ENCODE measurements at places on chromosomes 16 and 17.

DNA sequence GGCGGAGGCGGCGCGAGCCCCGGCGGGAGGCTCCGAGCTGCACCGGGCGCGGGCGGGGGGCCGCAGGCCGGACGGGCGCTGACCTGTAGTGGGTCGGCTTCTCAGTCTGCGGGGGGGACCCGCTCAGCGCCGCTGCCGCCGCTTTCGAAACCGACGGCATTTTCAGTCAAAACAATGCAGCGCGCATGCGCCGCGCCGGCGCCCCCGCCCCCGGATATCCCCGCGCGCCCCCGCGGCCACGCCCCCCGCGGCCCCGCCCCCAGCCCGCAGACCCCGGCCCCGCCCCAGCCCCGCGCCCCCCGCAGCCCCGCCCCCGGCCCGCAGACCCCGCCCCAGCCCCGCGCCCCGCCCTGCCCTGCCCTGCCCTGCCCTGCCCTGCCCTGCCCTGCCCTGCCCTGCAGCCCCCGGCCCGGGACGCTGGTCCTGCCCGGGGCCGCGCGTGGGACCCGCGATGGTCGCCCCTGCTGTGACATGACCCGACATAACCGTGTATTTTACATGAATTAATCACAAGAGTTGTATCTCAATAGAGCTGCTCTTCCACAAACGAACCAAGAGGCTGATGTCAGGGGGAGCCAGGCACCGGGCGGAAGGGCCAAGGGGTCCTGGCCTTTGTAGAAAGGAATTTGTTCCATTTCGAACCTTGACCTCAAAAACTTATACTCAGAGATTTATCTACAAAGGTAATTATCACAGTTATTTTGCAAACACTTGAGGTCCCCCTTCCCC lies at the start of gene UNKL:
Gene UNKL, minus strand, starts transcription at position 173 of the 729 bp plus-strand sequence. Its CDS starts 13 bp downstream, at position 160.
- DNase-seq, result peak; percentile 75

- no peak for DNase-seq
Observed at GRCh38 chr17:56909742-56910508, 3.9 kb downstream of the TRIM25 start.

GRCh38 chr16:3020247-3020603 lies at the start of gene TNFRSF12A:
TNFRSF12A (plus strand) TSS chr16:3020368; CDS start chr16:3020398, 30 bp downstream.
- DNase-seq, result peak; percentile 47

DNA sequence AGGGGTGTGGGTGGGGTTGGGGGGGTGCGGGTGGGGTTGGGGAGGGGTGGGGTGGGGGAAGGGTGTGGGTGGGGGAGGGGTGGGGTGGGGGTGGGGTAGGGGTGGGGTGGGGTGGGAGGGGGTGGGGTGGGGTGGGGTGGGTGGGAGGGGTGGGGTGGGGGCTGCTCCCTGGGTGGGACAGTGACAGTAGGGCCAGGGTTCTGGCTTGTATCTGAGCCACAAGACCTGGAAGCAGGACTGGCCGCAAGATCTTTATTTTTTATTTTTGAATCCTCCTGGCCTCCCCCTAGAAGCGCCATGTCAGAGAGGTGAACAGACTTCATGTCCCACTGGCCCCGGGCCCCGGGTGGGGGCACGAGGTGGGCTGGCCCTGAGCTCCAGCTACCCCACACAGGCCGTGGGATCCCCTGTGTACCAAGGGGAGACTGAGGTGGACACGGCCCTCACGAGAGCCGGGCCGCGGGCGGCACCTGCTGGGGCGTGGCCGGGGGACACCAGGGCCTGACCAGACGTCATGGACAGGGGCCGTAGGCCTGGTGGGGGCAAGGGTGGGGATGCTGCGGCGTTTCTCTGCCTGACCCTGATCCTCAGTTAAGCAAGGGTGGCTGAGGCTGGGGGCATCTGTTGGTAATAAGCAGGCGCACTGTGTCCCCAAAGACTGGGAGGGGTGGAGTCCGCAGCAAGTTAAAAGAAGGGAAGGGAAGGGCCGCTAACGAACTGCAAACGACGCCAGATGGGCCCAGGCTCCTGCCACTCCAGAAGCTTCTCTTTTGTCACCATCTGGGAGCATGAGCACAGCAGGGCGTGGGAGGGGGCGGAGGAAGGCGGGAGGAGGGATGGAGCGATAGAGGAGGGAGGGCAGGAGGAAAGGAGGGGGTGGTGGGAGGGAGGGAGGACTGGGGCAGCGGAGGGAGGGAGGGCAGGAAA lies 22.3 kb upstream of the PABPN1L start:
- DNase-seq, result no peak

- DNase-seq, result no peak
Observed at GRCh38 chr17:39607851-39608130, at the start of gene NEUROD2. NEUROD2 (minus strand) TSS chr17:39607920; CDS start chr17:39606599, 1,321 bp downstream.

DNA sequence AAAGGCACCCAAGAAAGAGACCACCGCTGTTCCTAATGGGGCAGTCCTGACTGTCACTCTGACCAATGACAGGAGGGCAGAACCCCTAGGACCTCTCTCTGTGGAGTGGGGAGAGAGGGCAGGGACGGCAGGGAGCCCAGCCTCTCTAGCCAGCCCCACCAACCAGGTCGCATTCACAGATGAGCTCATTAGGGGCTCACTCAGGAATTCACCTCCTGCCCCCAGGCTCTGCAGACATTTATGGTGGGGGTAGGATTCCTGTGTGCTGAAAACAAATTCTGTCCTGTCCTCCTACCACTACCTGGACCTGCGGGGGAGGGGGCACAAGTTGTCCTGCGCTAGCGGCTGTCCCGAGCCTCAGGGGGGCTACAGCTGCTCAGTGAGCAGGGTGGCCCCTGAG lies 27.7 kb upstream of the GPRC5C start:
- DNase-seq, result no peak

DNA sequence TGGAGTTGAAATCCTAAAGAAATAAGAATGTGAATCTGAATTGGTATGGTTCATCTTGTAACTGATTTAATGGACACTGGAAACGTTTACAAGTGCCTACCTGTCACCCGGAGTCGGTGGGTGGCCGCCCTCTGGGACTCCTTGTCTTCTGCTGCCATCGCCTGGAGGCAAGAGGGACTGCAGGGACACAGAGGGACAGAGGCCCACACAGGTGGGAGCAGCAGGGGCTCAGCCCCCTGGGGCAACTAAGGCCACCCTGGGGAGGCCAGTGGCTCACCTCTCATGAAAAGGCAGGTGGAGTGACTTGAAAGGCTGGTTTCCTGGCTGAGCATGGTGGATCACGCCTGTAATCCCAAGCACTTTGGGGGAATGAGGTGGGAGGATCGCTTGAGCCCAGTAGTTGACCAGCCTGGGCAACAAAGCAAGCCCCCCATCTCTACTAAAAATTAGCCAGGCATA lies 23.2 kb downstream of the TMEM92 start:
- peak; percentile 70 for DNase-seq

GRCh38 chr16:8614435-8615029 lies 7.0 kb upstream of the METTL22 start:
- no peak for DNase-seq

- DNase-seq, result no peak
Observed at GRCh38 chr17:65364438-65364837, 197.0 kb downstream of the AXIN2 start.

DNA sequence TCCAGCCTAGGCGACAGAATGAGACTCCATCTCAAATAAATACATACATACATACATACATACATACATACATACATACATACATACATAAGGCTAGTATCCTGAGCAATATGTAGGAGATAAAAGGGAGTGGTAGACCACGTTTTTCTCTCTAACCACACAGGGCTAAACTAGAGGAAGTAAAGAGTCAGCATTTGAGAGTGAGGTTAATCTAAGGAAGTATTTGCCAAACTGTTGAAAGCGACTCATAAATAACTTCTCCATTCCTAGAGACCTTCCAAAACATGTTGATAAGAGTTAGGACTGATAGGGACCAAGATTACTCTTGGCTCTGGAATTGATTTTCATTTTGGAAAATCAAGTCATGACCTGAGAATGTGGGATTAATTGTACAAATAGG lies 68.9 kb downstream of the NEUROD2 start:
- no peak for DNase-seq

- DNase-seq, result no peak
Observed at GRCh38 chr17:51015145-51015558, 105.5 kb downstream of the SPAG9 start.

- DNase-seq, result no peak
Observed at GRCh38 chr16:5874899-5875298, 777.3 kb upstream of the EEF2KMT start.

DNA sequence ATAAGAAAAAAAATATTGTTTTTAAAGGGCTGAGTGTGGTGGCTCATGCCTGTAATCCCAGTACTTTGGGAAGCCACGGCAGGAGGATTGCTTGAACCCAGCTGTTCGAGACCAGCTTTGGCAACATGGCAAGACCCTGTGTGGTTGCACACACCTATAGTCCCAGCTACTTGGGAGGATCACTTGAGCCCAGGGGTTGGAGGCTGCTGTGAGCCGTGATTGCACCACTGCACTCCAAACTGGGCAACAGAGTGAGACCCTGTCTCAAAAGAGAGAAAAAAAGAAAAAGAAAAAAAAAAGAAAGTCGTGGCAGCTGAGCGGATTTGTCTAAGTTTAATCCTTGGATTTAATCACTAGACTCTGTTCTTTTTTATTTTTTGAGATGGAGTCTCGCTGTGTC lies 6.3 kb upstream of the FCSK start:
- DNase-seq, result no peak

GRCh38 chr17:73052923-73053322 lies 39.6 kb downstream of the SLC39A11 start:
- no peak for DNase-seq

DNA sequence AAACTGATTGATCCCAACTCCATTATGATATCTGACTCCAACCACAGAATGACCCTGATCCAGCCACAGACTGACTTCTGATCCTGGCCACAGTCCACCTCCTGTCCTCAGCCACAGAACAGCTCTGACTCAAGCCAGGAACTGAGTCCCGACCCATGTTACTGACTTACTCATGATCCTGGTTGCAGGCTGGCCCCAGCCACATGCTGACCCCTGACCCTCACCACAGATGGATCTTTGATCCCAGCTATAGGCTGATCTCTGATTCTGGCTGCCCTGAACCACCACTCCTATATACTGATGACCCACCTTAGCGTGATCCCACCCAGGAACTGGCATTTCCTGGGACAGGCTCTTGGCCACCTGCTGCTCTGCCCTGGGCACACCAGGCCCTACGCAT lies 32.2 kb upstream of the IL21R start:
- no peak for DNase-seq

DNA sequence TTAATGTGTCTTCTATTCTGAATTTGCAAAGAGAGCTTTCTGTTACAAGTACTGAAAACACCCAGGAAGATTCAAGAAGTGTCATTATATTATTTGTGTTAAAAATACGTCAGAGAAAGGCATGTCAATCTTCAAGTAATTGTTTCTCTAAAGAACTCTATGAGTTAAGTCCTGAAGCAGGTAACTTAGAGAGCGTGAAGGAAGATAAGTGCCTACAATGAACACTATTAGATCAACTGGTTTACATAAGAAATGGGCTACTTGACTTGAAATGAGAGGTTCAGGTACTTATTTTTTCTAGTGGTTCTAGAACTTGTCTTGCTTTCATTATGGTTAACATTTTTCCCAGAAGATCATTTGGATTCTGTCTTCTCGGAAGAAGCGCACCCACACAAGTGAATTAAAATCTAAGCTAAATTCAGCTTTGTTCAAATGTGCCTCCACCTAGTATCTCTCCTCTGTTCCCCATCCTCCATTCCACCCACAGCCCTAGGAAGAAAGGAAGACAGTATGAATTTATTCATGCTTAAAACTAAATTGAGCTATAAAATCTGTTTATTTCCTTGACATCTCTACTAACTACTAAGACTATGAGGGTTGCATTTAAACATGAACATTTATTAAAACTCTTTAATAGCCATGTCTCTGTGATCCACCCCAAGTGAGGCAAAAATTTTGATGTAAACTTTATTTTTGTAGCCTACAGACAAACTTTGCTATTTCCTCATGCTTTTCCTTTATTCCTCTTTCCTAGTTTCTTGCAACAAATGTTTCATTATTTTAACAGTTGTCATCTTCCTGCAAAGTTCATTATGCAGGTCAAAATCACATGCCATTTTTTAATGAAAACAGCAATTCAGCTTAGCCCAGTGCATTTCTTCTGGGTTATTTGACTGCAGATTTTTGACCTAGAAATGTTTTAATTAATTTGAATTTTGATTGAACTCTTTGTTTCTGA lies 206.8 kb downstream of the KCNJ2 start:
- no peak for DNase-seq

DNA sequence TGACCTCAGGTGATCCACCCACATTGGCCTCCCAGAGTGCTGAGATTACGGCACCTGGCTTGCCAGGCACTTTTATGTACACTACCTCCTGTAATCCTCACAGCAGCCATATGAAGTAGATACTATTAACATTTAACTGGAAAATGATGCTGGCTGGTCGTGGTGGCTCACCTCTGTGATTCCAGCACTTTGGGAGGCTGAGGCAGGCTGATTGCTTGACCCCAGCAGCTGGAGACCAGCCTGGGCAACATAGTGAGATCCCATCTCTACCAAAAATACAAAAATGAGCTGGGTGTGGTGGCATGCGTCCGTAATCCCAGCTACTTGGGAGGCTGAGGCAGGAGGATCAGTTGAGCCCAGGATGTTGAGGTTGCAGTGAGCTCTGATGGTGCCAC lies 2.0 kb upstream of the MAPK3 start:
- no peak for DNase-seq

DNA sequence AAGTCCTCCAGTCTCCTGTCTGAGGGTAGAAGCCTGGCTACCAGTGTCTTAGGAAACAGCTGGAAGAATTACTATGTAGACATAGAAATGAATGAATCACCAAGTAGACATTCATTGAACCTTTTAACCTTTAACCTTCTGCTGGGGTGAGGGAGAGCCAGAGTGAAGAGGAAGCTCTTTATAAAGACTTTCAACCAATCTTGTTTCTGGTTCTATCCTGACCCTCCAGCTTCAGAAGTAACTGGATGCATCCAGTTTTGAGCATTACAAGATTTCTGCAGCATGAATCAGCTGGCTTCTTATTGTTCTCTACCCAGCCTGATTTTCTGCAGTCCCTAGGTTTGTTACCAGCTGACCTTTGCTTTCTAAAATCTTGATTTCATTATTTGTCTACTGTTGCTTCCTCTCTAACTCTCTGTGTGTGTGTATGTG lies 8.5 kb downstream of the TEKT1 start:
- no peak for DNase-seq

DNA sequence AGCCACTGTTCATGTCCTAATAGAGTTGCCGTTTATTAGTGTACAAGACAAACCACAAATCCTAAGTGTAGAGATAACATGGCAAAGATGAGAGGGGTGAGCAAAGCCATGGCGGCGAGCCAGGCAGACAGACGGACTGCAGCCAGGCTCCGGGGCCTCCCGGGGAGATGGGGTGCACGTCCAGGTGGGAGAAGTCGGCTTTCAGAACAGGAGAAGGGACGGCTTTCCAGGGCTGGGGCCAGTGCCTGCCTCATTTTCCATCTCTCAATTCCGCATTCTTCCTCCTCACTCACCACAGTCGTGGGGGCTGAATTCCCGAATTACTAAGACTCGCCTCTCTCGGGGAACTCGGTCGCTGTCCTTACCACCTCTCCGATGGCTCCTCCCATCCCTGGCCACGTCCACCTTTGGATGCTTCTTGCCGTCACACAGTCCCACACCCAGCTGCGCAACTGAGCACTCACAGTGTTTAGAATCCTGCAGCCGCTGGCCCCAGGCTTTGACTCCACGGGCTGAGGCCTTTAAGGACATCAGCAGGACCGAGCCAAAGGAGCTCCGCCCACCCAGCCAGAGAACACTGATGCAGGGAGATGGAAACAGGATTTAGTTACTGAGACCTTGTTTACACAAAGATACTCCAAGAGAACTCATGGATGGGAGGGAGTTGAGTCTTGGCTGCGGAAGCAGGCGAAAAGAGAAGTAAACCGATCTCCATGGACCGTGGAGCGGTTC lies 59.7 kb downstream of the RNF112 start:
- no peak for DNase-seq

- DNase-seq, result peak; percentile 52
Observed at GRCh38 chr16:58128711-58129096, 477 bp downstream of the CFAP20 start.

GRCh38 chr17:75342996-75343395 lies 53.8 kb upstream of the SLC25A19 start:
- no peak for DNase-seq
